ENCODE measurements at places on chromosomes 11 and 22. TPM values are rescaled to one million over a fixed set of nuclear protein-coding genes. Genes with fewer than 3 reads are reported as not detected.
A peak's percentile ranks its signal among the peaks of the same experiment; 100 is the strongest.

DNA sequence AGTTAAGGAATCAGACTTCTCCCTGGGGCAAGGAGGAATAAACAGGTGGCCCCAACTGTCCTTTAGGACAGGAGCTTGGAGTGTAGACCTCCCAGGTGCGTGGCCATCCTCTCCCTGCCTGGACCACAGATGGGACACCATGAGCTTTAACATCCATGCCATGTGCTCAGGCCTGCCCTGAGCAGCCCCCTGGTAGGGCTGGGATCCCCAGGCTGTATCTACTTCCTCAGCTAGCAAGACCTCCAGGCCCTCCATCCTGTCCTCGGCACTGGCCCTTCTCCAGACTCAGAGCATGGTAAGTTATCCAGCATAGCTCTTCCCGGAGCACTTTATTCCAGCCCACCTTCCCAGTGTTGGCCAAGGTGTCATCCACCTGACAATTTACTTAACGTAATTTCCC lies 5.7 kb downstream of the CD6 start:
- no peak for DNase-seq

GRCh38 chr11:1271406-1271805 lies 38.0 kb downstream of the TOLLIP start:
- DNase-seq = no peak

- DNase-seq = peak; percentile 93
Observed at GRCh38 chr11:93784145-93784934, at the start of gene MED17. MED17 (plus strand) TSS chr11:93784282; CDS start chr11:93784514, 232 bp downstream.

DNA sequence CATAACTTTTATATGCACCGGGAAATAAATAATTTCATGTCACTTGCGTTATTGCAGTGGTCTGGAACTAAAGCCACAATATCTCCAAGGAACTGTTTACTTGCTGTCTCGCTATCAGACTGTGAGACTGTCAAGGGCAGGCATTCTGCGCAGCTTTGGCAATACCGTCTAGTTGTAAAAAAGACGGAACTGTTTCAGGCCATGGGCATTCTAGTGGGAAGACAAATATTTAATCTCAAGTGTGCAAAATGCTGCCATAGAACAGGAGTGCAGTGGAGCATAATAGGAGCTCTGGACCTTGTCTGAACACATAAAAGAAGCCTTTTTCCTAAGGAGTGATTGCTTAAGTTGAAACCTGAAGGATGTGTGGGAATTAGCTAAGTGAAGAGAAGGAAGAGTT lies 53.8 kb downstream of the PACS1 start:
- DNase-seq = no peak

TRPM5 gene
- total RNA-seq = not detected

All from left ventricle myocardium superior (tissue), 1 donor.